NCI-H187 treated with DMSO at 0.1 percent for 48 hours (cell line): ENCODE measurements at places on chromosomes 3 and 15.

- DNase-seq = no peak
These were observed 8.2 kb downstream of the HDC start for GRCh38 chr15:50257332-50257731.

GRCh38 chr3:118577055-118577777 lies 457.4 kb downstream of the IGSF11 start:
- DNase-seq = no peak

GRCh38 chr3:63096248-63097058 lies 181.7 kb upstream of the SYNPR start:
- DNase-seq = no peak

DNA sequence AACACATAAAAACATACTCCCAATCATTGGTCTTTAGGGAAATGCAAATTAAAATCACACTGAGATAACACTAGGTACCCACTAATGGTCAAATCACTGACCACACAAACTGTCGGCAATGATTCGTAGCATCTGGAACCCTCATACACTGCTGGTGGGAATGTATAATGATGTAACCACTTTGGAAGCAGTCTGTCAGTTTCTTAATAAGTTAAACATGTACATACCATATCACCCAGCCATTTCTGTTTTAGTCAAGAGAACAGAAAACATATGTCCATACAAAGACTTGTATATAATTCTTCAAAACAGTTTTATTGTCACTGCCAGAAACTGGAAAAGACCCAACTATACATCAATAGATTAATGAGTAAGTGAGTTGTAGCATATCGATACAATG lies 63.3 kb upstream of the LRRC3B start:
- no peak for DNase-seq

DNA sequence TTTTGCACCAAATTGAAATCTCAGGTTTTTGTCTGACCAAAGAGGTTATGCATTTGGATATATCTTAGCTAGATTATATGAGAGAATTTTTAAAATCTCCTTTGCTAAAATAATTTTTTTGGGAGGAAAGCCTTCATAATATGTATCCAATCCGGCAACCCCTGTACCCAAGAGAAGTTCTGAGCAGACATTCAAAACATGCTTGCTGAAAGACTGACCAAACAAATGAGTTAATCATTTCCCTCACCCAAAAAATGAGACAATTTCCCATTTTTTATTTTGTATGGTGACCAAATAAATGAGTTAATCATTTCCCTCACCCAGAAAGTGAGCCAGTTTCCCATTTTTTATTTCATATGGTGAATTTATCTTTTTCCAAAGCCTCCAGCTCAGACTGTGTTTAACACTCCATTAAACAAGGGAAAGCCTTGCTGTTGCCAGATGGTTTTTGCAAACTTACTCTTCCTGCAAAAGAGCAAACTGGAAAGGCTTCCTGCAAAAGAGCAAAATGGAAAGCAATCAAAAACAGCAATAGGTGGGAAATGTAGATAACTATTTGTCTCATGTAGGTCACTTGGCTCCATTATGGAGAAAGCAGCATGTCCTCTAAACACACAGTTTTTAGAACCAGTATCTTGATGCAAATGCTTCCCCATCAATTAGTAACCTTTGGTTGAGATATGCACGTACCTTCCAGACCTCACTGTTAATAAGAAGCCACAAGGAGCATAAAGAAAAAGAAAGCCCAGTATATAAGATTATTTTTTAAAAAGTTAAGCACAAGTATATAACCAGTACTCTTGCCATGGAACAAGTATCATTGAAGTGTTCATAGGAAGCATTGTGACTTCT lies 78.4 kb upstream of the OSTN start:
- no peak for DNase-seq

DNA sequence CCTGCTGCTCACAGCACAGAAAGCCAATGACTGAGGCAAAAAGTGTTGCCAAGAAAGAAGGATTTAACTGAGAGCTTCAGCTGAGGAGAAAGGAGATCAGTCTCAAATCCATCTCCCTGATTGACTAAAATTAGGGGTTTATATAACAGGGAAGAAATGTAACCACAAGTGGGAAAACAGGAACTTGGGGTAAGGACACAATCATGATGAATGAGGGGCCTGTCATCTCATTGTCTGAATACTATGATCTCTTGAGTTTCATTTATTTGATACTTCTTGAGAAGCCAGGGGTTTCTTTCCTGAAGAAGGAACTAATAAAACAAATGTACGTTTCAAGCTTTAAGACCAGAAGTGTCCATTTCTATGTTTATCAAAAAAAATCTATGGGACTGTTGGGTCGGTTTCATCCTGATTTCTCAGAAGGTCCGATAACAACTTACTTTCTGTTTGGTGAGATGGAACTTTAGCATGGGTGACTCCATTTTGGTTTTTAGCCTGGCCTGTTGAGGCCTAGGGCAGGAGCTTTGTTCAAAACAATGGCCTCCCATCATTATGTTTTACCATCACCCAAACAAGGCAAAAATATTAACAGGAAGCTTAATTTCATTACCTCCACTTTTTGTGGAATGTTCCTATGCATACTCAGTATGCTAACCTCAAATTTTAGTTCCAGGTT lies 76.6 kb upstream of the PIAS1 start:
- DNase-seq = no peak

DNA sequence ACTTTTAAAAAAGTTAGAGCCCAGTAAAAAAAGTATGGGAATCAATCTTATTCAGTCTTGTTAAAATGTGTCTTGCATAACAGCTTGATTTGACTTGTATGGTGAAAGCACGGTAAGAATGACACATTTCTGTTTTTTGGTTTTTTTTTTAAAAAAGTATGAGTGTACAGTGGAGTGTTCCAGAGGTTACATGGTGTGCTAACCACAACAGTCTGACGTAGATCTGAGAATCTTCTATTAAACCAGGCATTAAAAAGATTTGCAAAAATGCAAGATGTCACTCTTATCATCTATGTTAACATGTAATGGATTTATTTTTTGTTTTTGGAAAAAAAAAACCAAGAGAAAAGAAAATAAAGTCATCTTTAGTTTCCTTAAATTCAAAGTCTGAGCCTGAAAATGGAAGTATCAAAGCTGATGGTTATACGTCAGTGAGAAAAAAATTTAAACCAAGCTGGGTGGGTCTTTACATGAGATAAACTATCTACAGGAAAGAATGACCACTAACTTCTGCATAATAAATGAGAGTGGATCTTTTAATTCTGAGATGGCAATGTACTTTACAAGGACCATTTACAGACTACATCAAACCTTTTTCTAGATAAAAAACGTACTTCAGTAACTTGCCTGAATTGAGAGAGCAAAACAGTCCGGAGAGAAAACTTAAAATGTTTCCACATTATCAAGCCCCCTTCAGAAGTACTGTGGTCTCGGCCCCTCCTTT lies 1.6 kb downstream of the GABPB1 start:
- no peak for DNase-seq

DNA sequence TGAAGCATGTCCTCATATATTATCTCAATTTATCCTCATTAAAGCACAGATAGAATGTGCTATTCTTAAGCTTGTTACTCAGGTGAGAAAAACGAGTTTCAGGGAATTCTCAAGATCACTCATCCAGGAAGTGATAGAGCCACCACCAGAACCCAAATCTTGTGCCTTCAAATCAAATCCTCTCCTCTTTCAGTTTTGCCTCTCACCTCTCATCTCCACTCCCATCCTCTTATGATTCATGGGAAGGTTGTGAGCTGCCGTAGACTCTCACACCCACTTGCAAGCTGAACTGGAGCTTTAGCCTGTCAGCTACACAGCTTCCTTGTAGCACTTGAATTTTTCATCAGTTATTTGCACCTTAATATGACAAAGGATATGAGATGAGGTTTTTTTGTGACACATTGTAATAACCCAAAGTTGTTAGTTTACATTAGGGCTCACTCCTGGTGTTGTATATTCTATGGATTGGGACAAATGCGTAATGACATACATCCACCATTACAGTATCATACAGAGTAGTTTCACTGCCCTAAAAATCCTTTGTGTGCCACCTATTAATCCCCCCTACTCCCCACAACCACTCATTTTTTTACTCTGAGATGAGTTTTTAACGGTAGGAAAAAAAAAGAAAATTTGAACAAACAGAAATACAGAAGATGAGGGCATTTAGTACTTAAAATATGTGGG lies 25.7 kb downstream of the GPR15 start:
- no peak for DNase-seq

- no peak for DNase-seq
These were observed 150.8 kb downstream of the TMEM108 start for GRCh38 chr3:133188996-133189395.

GRCh38 chr15:60315878-60316277 lies 81.9 kb downstream of the ANXA2 start:
- no peak for DNase-seq
